ENCODE measurements at places on chromosomes 7 and 10. TPM values are rescaled to one million over a fixed set of nuclear protein-coding genes. Genes with fewer than 3 reads are reported as not detected.

Gene C10orf105
- total RNA-seq, result 1.1 TPM

DNA sequence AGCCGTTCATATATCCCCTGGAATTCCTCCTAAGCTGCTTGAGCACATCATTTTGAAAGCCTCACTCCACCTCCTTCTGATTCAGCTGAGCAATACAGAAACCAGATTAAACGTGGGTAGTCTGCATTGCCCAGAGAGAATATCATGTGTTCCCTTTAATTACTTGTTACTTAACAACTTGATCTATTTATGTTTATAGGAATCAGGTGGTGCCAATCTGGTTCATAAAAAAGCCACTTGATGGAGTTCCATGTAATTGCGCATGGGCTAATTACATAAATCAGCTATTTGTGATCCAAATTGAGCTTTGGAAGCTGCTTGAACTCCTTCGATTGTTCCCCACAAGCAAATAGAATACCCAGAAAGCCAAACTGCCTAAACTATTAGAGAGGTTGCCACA is 114.7 kb upstream of the ADCY1 start:
- no peak overlapping the region for H3K27ac ChIP-seq
- H3K4me3 ChIP-seq, result no peak overlapping the region
- H3K4me1 ChIP-seq, result no peaks in the 10 kb centered on the region
- H3K36me3 ChIP-seq, result no peaks in the 10 kb centered on the region

GRCh38 chr7:81158189-81158588 is 239.3 kb upstream of the SEMA3C start:
- no peak overlapping the region for H3K4me3 ChIP-seq
- H3K36me3 ChIP-seq, result no peaks in the 10 kb centered on the region
- no peaks in the 10 kb centered on the region for H3K27me3 ChIP-seq
- no peaks in the 10 kb centered on the region for H3K4me1 ChIP-seq
- H3K27ac ChIP-seq, result no peak overlapping the region

DNA sequence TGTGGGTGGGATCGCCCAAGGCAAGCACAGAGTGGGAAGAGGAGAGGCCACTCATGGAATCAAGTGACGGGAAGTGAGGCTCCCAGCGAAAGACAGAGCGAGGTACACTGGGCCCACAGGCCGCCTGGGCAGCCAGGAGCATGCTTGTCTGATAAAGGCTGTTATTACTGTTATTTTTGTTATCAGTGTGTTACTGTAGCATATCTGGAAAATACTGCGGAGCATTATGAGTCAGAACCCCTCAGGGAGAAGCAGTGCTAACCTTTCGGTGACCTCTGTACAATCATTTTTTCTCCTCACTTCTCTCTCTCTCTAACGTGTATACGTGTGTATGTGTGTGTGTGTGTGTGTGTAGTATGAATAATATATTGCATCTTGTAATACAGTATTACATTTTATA is 3.8 kb upstream of the TCERG1L start:
- DNase-seq, result no peak
- H3K36me3 ChIP-seq, result no peaks in the 10 kb centered on the region
- peaks cover 5% of the 10 kb centered on the region for H3K4me1 ChIP-seq
